ENCODE measurements at places on chromosomes 7 and 10.

DNA sequence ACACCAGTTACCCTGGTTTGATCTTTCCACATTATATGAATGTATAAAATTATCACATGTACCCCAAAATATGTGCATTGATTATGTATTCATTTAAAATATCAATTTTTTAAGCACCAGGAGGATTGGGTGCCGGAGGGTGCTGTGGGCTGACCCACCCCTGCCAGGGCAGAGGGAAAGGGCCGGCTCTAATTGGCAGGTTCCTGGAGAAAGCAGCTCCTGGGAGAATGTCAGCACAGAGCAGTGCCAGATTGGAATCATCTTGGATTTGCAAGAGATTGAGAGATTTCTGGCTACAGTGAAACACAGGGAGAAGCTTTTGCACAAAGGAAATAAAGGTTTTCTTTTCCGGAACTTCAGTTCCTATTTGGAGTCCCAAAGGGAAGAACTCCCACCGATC is 264.4 kb upstream of the TCERG1L start:
- DNase-seq: no peak

GRCh38 chr7:151123822-151124464 is 37.7 kb downstream of the AGAP3 start:
- DNase-seq: peak; percentile 86

DNA sequence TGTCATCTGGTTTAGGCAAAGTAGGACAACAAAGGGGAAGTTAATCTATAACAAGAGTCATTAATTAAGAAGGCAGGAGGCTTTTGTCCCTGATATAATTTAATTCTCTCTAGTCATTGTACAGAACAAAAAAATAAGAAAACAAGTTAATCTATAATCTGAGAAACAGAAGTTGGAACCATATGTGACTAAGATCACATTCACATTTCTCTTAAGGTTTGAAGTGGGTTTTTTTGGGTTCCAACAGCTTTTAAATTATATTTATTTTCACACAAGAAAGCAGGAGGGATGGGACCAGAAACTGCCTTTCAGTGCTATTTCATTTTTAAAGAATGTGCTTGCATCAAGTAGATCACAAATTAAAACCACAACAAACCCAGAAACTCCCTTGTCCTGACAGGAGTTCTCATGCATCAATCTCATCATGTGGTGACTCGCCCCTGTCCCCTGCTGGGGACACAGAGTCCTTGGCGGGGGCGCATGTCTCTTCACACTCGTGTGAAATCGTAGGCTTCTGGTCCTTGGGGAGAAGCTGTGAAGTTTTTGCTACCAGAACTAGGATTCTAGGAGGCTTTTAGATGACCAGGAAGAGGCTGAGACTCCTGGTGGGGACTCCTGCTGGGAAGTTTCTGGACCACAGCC is 10.1 kb upstream of the OPN4 start:
- DNase-seq: no peak

- DNase-seq: no peak
Measured at GRCh38 chr10:103897241-103897774, 20.7 kb downstream of the STN1 start.

DNA sequence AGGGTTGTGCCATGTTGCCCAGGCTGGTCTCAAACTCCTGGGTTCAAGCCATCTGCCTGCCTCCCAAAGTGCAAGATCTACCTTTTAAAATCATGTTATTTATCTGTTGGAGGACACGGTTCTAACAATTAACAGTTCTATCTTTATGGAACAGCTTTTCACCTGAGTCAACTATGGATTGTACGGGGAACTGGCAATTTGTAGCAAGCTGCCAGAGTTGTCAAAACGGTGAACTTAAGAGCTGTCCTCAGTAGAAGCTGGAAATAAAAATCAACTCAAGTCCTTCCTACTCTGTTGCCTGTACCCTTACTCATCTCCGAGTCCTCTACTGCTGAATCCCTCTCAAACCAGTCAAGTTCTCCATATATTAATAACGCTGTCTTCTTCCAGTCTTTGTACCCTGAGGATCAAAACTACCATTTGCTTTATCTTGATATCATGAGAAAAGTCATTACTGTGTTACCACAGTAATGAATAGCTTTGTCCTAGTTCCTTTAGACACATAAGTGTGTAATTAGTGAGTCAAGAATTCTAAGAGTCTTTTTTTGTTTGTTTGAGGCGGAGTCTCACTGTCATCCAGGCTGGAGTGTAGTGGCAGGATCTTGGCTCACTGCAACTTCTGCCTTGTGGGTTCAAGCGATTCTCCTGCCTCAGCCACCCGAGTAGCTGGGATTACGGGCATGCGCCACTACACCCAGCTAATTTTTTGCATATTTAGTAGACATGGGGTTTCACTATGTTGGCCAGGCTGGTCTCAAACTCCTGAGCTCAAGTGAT is 28.2 kb downstream of the HBP1 start:
- DNase-seq: peak; percentile 52

DNA sequence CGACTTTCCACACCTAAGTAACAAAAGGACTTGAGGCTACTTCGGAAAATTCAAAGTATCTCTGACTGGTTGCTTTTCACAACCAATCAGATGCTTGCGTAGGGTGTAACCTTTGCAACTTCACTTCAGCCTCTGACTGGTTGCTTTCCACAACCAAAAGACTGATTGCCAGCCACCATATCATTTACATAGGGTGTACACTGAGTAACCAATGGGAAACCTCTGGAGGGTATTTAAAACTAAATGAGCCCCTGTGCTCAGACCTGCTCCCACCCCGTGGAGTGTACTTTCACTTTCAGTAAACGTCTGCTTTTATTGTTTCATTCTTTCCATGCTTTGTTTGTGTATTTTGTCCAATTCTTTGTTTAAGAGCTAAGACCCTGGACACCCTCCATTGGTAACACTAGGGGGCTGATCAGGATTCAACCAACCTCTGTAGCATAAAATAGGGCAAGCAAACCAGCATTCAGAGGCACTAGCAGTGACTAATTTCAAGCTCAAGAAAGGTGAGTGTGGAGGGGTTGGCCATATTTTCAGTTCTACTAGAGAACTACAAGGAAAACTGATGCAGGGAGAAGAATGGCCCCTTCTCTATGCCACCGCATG is 390.8 kb downstream of the POM121L12 start:
- DNase-seq: no peak
